Activated effector memory CD4-positive, alpha-beta T cell treated with anti-CD3 and anti-CD28 coated beads, Interleukin-2, amount 50 U/mL, for 16 hours (primary cell): ENCODE measurements at places on chromosomes 3 and 15.

DNA sequence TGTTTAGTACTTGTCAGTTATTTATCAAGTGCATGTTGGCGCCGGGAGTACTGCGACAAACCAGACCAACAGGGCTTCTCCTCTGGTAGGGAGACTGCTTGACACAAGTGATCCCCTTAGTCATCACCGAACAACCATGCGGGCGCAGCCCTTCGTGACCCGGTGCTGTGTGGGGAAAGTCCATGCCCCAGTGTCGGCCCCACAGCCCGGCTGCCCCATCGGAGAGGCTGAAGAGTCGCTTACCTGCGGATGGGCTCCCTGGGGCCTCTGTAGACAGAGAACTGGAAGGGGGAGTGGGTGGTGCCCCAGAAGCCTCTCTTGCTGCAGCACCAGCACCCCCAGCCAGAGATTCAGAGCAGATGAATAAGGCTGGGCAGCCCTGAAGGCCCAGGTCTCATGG lies 90.3 kb upstream of the PRR23E start:
- DNase-seq, result no peak

DNA sequence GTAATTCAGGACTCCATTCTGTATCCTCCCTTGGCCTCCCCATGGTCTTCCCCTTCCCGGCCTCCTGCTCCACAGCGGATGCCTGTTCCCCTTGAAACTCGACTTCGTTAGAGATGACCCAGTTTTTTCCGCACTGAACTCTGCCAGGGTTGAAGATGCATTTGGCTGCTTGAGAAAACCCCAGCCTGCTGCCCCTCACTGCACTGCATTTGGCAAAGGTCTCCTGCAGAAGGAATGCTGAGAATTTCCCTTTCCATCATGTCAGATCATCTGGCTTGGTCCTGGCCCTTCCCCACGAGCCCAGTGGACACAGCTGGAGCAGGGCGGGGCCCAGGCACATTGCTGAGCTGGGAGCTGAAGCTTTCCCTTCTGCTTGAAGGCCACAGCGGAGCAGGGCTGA lies 37.6 kb upstream of the RGMA start:
- no peak for DNase-seq

DNA sequence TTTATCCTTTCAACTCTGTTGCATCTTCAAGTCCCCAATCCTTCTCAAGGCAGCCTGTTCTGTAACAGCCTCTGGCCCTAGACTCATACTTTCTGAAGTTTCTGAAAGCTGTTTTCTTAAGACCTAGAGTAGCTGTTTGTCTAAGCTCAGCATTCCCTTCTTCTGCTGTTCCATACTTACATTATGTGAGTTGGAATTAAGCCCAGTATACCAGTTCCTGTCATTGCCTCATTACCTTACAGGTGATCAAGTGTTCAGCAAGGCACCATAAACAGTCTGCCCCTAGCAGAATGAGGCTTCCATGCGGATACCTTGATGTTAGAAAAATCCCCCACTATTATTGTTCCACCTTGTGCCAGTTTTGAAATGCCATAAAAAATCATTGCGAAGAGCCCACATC lies 180.6 kb downstream of the PLCL2 start:
- no peak for DNase-seq

DNA sequence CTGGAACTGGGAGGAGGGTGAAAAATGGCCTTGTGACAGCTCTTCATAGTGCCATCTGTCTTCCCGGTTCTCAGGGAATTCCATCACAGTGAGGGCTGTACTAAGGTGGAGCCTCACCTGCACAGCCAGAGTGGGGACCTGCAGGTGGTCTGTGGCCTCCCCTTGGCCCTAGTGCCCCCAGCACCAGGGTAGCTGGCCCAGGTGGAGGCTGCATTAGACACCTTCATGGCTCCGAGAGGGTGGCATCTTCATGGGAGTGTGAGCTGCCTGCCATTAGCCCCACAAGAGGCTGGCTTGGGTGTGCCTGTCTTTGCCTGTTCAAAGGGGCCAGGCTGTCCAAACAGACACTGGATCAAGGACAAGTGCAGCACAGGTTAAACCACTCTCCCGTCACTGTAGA lies 95.5 kb upstream of the PRR23E start:
- peak; percentile 48 for DNase-seq

GRCh38 chr3:172595664-172596393 lies 72.6 kb upstream of the TNFSF10 start:
- DNase-seq, result peak; percentile 71

DNA sequence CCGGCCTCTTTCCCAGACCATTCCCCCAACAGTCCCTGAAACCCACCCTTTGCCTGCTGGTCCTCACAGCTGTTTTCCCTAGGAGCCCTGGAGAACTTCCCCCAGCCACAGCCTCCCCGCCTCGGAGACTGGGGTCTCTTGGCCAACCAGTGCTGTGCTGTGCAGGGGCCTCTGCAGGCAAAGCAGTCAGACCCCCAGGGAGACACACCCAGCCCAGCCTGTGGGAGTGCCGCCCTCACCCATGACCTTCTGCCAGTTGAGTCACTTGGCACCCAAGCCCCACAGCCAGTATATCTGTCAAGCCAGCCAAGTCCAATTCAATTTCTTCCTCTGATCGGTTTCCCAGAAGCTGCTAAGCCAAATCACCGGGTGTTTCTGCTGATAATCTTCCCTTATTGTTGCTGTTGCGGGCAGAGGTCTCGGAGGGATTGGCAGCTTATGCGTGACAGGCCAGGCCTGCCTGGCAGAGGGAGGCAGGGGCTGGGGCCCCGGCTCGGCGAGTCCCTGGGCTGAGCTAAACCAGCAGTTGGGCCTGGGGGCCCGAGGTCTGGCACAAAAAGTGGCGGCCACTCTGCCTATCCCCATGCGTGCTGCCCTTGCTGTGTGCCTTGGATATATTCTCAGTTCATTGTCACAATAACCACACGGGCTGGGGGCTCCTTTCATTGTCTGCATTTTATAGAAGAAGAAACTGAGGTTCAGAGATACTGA lies 65.6 kb upstream of the SLC6A1 start:
- peak; percentile 53 for DNase-seq
